ENCODE measurements at places on chromosomes 16 and 17.

DNA sequence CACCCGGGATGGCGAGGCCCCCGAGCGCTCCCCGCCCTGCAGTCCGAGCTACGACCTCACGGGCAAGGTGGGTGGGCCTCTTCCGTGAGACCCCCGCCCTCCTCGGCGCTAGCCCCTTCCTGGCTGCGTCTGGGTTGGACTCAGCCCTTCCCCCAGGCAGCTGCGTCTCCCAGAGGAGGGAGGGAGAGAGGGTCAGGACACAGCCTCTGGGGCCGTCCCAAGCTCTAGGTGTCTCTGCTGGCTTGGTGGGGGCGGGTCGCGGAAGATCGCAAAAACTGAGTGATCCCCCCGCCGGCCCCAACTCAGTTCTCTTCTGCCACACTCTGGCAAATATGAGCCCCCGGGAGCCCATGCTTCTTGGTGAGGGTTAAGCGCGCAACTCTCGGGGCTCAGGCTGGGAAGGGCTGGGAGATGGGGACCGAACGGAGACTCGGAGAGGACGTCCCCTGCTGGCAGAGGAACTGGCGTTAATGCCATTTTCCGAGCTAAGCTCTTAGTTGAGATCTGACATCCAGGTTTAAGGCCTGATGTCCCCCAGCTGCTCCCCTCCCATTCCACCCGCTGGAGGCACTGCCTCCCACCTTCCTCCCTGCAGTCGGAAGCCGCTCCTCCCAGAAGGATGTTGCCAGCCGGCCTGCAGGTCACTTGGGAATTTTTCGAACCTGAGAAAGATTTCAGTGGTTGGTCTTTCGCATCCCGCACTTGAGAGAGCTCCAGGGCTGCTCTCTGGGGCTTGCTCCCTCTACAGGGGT lies 419 bp downstream of the RAB37 start:
- DNase-seq, result no peak

DNA sequence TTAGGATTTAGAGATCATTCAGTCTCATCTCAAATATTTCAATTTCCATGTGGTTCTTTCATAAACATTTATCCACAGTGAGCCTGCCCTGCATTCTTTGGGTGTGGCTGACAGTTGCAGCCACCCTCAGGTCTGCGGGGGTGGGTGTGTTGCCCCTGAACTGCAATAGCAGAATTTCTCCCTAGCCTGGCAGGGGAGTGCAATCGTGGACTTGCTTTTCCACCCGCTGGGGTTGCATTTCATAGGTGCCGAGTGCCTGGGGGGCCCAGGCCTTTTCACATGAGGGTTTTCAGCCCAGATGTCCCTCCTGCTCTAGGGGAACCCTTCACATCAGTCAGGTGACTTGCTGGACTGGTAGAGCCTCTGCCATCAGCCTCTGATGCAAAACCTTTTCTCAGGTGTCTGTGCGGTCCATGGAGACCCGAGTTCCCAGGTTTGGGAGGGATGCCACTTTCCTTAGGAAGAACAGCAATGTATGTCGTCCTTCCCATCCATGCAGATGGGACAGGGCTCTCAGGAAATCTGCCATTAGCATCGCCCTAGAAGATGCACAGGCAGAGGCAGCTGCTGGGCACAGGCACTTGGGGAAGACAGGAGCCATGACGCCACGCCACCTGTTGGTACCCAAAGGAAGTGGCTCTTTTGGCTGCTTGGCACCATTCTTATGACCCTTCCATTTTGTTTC lies 2.4 kb upstream of the USP36 start:
- DNase-seq, result peak; percentile 38

- DNase-seq, result no peak
These were observed 18.5 kb upstream of the USP22 start for GRCh38 chr17:21061158-21061835.

DNA sequence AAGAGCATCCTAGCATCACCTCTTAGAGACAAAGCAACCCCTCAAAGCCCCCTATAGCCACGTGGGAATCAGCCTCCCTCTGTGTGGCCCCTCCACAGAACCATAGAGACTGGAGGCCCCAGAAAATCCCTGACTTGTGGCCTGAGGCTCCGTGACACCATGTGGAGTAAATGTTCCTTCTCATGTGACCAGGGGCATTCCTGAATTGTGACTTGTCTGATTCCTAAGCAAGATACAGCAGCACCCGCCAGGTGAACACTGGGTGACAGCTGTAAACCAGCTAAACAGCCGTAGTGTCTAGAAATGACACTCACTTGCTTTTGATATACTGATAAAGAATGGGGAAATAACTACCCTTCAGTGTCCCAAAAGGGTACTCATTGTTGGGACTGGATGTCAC lies 79.0 kb downstream of the DYNLRB2 start:
- DNase-seq, result no peak

DNA sequence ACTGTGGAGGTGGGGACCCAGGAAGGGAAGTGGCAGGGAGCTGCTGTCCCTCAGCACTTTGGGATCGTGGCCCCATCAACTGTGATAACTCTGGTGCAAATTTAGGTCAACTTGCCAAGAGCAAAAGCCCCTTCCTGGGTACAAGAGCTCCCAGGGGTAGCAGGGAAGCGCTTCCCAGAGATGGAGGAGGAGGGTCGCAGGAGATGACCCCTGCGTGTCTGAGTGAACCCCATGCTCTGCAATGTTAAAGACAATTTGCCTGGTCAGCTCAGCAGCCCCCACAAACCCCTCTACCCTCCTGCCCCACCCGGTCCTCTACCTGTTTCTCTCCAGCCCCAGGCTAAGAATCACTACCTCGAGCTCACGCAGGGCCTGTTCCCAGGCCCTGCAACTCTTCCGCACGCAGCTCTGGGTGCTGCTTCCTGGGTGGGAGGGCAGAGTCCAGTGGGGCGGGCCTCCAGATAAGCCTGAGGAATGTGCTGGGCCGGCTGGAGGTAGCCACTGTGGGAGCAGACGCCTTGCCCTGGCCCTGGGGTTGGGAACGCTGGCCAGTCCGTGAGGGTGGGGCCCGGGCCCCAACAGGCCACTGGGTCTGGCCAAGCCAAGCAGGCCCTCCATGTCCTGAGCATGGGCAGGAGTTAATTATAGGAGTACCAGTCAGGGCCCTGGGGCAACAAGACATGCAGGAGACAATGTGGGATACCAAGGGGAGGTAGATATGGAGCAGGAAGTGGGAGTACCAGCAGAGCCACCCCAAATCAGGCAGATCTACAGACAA lies 6.1 kb downstream of the DOK4 start:
- no peak for DNase-seq

- DNase-seq, result no peak
These were observed 763.6 kb downstream of the CDH11 start for GRCh38 chr16:64358291-64358690.

DNA sequence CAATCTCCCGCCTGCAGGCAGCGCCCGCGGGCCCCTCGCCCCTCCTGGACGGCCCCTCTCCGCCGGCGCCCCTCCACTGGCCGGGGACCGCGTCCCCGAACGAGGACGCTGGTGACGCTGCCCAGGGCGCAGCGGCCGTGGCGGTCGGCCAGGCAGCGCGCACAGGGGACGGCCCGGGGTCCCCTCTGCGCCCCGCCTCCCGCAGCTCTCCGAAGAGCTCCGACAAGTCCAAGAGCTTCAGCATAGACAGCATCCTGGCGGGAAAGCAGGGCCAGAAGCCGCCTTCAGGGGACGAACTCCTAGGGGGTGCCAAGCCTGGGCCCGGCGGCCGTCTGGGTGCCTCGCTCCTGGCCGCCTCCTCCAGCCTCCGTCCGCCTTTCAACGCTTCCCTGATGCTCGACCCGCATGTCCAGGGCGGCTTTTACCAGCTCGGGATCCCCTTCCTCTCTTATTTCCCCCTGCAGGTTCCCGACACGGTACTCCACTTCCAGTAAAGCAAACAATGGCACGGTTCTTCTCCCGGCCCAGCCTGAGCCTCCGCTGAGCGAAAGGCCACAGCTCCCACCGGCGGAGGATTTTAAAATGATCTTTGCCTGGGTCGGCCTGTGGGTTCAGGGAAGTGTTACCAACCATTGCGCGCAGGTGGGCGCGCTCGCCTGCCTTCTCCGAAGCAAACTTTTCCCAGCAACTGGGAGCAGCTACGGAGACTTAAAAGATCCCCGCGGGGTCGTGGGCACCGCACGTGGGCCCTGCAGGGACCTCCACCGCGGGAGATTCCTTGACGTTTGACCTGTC lies 1.1 kb downstream of the FOXL1 start:
- DNase-seq, result no peak

- no peak for DNase-seq
These were observed 18.4 kb upstream of the SLFN5 start for GRCh38 chr17:35224436-35224835.

GRCh38 chr16:87948735-87949070 lies 2.5 kb upstream of the BANP start:
- DNase-seq, result no peak

GRCh38 chr16:11674818-11675560 lies 6.7 kb downstream of the SNN start:
- DNase-seq, result no peak

Data from stimulated activated CD8-positive, alpha-beta memory T cell treated with anti-CD3 and anti-CD28 coated beads, Interleukin-4, amount 100 ng/mL, for 1 hour (primary cell).